Naive thymus-derived CD4-positive, alpha-beta T cell (primary cell): ENCODE measurements at places on chromosomes 3 and 15.
A peak's percentile ranks its signal among the peaks of the same experiment; 100 is the strongest.

- no peak overlapping the region for H3K4me3 ChIP-seq
- H3K4me1 ChIP-seq: peaks cover 17% of the 10 kb centered on the region
- H3K27ac ChIP-seq: no peak overlapping the region
- H3K27me3 ChIP-seq: no peaks in the 10 kb centered on the region
Measured at GRCh38 chr15:89131731-89132130, 43.5 kb downstream of the ABHD2 start.

DNA sequence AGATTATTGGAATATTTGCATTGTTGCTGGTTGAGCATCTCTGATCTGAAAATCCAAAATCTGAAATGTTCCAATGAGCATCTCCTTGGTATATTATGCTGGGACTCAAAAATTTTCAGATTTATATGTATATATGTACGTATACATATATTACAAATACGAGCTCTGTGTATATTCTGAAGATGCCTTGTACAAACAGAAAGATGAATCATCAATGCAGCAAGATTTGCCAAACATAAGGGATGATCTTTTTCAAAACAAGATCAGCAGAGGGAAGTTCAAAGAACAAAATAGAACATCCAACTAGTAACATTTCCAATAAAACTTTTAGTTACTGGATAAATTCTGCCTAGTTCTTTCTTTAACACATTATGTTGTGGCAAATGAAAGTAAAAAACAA, 42.5 kb downstream of the HERC1 start:
- DNase-seq: no peak
- H3K27ac ChIP-seq: no peak overlapping the region
- no peaks in the 10 kb centered on the region for H3K4me1 ChIP-seq
- no peak overlapping the region for H3K4me3 ChIP-seq
- H3K27me3 ChIP-seq: no peaks in the 10 kb centered on the region

DNA sequence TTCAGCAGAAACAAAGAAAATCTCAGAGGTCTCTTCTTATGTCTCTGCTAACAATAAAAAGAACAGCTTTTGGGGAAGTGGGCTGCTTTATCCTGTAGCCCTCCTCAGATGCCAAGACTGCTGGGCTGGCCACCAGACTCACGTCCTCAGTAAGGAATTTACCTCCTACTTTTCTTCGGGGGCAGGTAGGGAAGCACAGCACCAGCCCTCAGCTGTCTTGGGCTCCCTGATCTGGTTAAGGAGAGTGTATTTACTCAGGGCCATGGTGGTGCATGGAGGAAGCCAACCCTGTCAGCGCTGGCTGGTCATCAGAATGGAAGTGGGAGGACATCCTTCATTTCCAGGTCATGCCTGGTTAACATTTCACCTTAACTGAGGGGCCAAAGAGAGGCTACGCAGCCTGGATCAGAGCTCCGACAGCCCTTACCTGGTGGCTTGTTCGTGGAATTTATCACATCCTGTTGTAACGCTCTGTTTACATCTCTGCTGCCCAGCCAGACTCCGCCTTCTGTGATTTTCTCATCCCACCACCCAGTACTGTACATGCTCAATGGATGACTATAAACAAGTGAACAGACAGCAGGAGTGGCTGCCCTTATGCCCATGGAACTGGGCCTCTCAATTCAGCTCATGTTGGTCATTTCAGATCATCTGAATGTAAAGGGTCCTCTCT, 108.3 kb downstream of the IGF2BP2 start:
- no peaks in the 10 kb centered on the region for H3K27me3 ChIP-seq
- H3K36me3 ChIP-seq: no peaks in the 10 kb centered on the region
- no peak for DNase-seq
- no peaks in the 10 kb centered on the region for H3K4me1 ChIP-seq
- H3K27ac ChIP-seq: no peak overlapping the region

GRCh38 chr3:80113331-80113730, 345.5 kb upstream of the ROBO1 start:
- DNase-seq: no peak
- H3K4me1 ChIP-seq: no peaks in the 10 kb centered on the region
- no peaks in the 10 kb centered on the region for H3K36me3 ChIP-seq
- no peaks in the 10 kb centered on the region for H3K27me3 ChIP-seq
- no peak overlapping the region for H3K27ac ChIP-seq
- no peak overlapping the region for H3K4me3 ChIP-seq

DNA sequence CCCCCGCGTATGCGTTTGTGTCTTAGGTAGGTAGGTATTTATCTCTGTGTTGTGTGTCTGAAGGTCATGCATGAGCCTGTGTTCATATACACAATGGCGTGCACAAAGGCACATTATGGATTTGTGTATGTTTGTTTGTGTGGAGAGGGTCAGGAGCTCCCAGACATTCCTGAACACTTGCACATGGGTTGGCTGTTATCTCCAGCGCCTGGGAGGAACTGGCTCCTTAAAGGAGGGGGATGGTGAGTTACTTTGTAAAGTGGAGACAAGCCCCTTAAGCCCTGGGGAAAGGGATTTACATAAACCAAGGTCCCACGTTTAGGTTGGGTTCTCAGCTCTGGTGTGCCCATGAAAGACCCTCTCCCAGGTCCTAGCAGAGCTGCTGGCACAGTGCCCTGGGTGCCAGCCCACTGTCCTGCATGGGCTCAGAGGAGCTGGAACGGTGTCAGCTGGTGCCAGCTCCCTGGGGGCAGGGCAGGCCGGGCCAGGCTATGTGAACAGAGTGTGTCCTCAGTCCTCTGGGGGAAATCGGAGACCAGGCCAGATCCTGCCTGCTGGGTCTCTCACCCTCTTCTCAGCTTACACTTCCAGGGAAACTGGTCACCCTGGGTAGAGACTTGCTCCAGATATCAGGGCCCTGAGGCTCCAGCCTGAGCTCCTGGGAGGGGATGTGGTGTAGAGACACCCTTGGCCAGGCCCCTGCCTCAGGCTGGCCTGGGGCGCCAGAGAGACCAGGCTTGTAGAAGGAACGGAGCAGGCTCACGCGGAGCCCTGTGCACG, 25.1 kb downstream of the SNX33 start:
- DNase-seq: no peak
- no peak overlapping the region for H3K4me3 ChIP-seq
- no peaks in the 10 kb centered on the region for H3K36me3 ChIP-seq
- H3K4me1 ChIP-seq: no peaks in the 10 kb centered on the region

DNA sequence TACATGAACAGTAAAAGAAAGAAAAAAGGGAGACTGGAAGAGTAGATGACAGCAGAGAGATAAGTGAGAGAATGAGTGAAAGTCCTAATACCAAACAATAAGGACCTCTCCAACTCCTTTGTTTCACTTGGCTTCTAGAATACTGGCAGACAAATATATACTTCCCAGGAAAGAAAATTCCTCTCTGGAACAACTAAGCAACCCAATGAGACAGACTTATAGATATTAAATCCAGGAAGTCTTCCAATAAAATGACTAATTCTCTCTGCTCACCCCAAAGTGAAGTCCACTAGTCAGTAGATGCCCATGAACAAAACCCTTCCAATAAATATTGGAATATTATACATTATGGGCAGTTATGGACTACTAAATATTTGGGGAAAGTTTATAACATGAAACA, 114.2 kb downstream of the NEDD4 start:
- no peak for DNase-seq
- H3K36me3 ChIP-seq: no peaks in the 10 kb centered on the region
- no peak overlapping the region for H3K27ac ChIP-seq
- no peaks in the 10 kb centered on the region for H3K27me3 ChIP-seq
- no peaks in the 10 kb centered on the region for H3K4me1 ChIP-seq

DNA sequence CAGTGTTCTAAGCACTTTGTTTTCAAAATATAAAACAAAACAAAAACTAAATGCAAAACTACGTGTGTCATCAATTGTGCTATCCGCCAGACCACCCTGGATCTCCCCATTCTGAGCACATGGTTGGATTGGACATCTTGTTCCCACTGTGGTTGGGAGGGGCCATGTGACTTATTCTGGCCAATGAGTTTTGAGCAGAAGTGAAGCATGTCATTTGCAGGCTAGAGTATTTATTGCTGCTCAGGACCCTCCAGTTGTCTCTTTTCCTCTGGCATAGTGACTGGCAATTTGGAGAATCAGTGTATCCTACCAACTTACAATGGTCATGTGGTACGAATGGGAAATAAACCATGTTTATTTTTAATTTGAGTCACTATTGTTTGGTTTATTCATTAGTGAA, 70.2 kb upstream of the ST8SIA2 start:
- no peak overlapping the region for H3K4me3 ChIP-seq
- H3K4me1 ChIP-seq: no peaks in the 10 kb centered on the region

GRCh38 chr15:76158226-76158625, 98.4 kb downstream of the TMEM266 start:
- no peak overlapping the region for H3K27ac ChIP-seq
- no peaks in the 10 kb centered on the region for H3K27me3 ChIP-seq
- H3K36me3 ChIP-seq: no peaks in the 10 kb centered on the region
- no peak overlapping the region for H3K4me3 ChIP-seq

- no peaks in the 10 kb centered on the region for H3K36me3 ChIP-seq
- no peaks in the 10 kb centered on the region for H3K27me3 ChIP-seq
- no peaks in the 10 kb centered on the region for H3K4me1 ChIP-seq
- H3K27ac ChIP-seq: no peak overlapping the region
Measured at GRCh38 chr3:115980709-115981108, 357.4 kb downstream of the GAP43 start.

GRCh38 chr3:142542054-142542453, 36.5 kb downstream of the ATR start:
- no peak overlapping the region for H3K27ac ChIP-seq
- H3K36me3 ChIP-seq: no peaks in the 10 kb centered on the region
- H3K27me3 ChIP-seq: no peaks in the 10 kb centered on the region
- no peaks in the 10 kb centered on the region for H3K4me1 ChIP-seq

DNA sequence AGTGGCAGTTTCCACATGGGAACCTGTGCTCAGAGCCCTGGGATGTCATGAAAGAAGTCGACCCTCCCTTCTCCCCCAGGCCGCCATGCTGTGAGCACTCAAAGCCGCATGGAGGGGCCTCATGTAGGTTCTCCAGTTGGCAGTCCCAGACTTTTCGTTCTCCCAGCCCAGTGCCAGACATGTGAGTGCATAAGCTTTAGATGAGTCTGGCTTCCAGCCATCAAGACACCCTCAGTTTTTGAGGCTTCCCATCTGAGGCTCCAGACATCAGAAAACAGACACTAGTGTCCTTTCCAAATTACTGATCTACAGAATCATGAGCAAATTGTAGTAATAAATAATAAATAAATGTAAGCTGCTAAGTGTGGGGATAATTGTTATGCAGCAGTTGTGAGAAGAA, 136.5 kb upstream of the AGBL1 start:
- H3K27me3 ChIP-seq: no peaks in the 10 kb centered on the region
- no peaks in the 10 kb centered on the region for H3K4me1 ChIP-seq
- DNase-seq: no peak
- no peak overlapping the region for H3K4me3 ChIP-seq
- no peak overlapping the region for H3K27ac ChIP-seq

GRCh38 chr3:195155570-195156241, 115.3 kb downstream of the XXYLT1 start:
- DNase-seq: no peak
- H3K4me1 ChIP-seq: peaks cover 3% of the 10 kb centered on the region
- H3K4me3 ChIP-seq: no peak overlapping the region

DNA sequence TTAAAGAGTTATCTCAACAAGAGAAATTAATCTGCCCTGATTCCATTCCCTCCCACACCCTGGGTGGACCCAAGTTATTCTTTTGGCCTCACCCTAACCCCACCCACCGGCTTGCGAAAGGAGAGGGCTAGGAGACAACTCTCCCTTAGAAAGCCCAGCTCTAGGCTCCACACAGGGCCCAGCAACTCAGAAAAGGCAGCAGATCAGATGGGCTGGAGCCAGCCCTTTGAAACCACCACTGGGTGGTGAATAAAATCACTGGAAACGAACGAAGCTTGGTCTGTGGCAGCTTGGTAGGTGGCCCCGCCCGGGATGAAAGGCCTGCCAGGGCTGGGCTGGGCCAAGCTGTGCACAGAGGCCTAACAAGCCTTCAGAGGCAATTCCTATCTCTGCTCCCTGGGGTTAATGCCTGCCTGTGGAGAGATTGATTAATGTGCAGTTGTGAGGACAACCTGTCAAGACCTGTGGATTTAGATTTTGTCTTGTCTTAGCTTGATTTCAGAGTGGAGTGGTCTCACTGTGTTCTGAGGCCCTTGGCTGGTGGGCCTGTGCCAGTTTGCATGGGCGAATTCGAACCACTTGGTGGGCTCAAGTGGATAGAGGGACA, 38.8 kb downstream of the BHLHE40 start:
- no peaks in the 10 kb centered on the region for H3K36me3 ChIP-seq
- H3K4me3 ChIP-seq: no peak overlapping the region
- H3K27me3 ChIP-seq: no peaks in the 10 kb centered on the region
- no peak for DNase-seq
- H3K27ac ChIP-seq: no peak overlapping the region
- peaks cover 17% of the 10 kb centered on the region for H3K4me1 ChIP-seq

GRCh38 chr15:67240235-67241131, 14.0 kb downstream of the AAGAB start:
- no peak for DNase-seq
- H3K27me3 ChIP-seq: no peaks in the 10 kb centered on the region
- no peaks in the 10 kb centered on the region for H3K36me3 ChIP-seq
- H3K4me3 ChIP-seq: peak overlapping the region; percentile 23

- peak; percentile 31 for DNase-seq
- H3K27ac ChIP-seq: peak overlapping the region; percentile 88
- H3K36me3 ChIP-seq: no peaks in the 10 kb centered on the region
- H3K4me3 ChIP-seq: peak overlapping the region; percentile 59
- no peaks in the 10 kb centered on the region for H3K27me3 ChIP-seq
Measured at GRCh38 chr15:51731549-51732267, 5.7 kb downstream of the LYSMD2 start.

GRCh38 chr3:45145681-45146614, at the start of gene CDCP1:
Gene CDCP1, minus strand, starts transcription at chr3:45146378. Its CDS starts 91 bp downstream, at chr3:45146287.
- peaks cover 10% of the 10 kb centered on the region for H3K27me3 ChIP-seq
- peaks cover 4% of the 10 kb centered on the region for H3K4me1 ChIP-seq
- H3K4me3 ChIP-seq: peak within 1 kb of the TSS; percentile 44
- H3K36me3 ChIP-seq: no peaks in the 10 kb centered on the region

- H3K4me3 ChIP-seq: no peak overlapping the region
- DNase-seq: no peak
- H3K27me3 ChIP-seq: no peaks in the 10 kb centered on the region
- no peaks in the 10 kb centered on the region for H3K36me3 ChIP-seq
Measured at GRCh38 chr3:190722181-190722905, 140.2 kb downstream of the GMNC start.

DNA sequence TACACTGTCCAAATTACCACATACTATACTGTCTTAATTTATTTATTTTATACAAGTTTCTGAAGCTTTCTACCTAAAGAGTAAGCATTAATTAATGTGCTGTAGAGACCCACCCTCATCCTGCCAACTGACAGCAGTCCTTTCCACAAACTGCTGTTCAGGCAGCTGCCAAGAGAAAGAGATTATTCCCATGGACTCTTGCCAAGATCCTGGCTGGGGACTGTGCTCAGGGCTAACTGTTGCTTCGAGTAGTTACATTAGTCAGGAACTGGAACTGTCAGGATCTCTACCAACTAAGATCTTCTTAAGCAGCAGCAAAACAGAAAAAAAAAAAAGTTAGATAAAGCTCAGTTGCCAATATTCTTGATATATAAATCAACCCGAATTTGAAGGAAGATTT, 398.8 kb downstream of the MECOM start:
- H3K27me3 ChIP-seq: no peaks in the 10 kb centered on the region
- no peaks in the 10 kb centered on the region for H3K4me1 ChIP-seq
- DNase-seq: no peak
- no peaks in the 10 kb centered on the region for H3K36me3 ChIP-seq
